ENCODE measurements at places on chromosomes 1 and 21.

- DNase-seq = no peak
Measured at GRCh38 chr1:65153635-65154034, 5.6 kb downstream of the AK4 start.

DNA sequence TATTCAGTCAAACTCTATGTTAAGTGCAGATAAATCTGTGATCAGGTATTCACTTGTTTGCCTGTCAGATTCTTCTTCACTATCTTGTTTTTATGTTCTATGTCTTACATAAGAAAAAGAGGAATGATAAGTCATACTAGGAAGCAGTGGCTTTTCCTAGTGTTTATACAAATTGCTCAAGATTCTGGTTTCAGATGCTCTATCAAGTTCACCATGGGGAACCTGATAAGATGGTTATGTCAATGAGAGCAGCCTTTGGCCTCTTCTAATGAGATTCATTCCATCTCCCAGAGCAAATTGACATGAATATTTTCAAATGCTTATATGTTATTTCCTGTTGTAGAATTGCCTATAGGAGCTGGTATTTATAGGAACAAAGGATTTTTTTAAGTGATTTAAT, 218.8 kb upstream of the TMPRSS15 start:
- DNase-seq = no peak

DNA sequence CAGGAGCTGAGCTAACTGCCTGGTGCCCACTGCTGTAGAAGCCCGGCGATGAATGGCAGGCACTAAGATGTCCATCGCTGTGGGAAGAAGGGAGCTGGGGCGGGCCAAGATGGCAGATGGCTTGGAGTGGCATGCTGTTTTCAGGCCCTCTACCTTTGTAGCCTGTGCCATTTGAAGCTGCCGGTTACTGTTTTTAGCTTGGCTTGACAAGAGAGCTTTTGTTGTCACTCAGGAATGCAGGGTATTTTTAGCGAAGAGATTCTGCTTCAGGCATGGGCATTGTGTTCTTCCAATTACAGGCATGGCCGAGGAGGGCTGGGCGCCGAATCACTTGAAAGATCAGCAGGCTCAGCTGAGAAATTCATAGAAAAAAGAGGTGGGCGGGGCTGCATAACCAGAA, 348.7 kb downstream of the RPS6KC1 start:
- no peak for DNase-seq

DNA sequence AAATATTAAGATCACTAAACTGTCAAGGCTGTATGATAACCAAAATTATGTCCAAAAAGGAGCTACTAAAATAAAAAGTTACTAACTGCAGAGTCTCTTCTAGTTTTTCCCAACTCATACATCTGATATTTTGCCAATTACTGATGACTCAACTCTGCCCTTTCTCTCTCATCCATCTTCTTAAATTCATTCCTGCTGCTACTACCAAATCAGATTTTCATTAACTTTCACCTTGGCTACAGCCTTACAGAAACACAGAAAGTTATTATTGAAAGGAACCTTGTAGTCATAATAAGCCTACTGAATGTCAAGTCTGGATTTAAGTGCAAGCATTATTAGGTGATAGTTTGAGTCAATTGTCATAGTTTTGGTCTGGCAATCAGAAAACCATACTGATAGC, 273.1 kb downstream of the DPYD start:
- no peak for DNase-seq

GRCh38 chr1:183282101-183282855, 96.2 kb downstream of the LAMC2 start:
- DNase-seq = no peak

DNA sequence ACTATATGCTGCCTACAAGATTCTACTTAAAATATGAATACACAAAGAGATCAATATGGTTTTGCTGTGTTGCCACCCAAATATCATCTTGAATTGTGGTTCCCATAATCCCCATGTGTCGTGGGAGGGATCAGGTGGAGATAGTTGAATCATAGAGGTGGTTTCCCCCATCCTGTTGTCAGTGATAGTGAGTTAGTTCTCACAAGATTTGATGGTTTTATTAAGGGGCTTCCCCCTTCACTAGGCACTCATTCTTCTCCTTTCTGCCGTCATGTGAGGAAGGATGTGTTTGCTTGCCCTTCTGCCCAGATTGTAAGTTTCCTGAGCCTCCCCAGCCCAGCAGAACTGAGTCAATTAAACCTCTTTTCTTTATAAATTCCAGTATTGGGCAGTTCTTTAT, 654.4 kb upstream of the NR5A2 start:
- no peak for DNase-seq

- peak; percentile 97 for DNase-seq
Measured at GRCh38 chr1:3900969-3901529, 977 bp upstream of the C1orf174 start.

GRCh38 chr1:30054126-30054525, 669.3 kb downstream of the MATN1 start:
- no peak for DNase-seq

GRCh38 chr1:234093741-234094140, 189.3 kb downstream of the SLC35F3 start:
- DNase-seq = no peak

- no peak for DNase-seq
Measured at GRCh38 chr1:38179483-38179882, 132.9 kb upstream of the POU3F1 start.

DNA sequence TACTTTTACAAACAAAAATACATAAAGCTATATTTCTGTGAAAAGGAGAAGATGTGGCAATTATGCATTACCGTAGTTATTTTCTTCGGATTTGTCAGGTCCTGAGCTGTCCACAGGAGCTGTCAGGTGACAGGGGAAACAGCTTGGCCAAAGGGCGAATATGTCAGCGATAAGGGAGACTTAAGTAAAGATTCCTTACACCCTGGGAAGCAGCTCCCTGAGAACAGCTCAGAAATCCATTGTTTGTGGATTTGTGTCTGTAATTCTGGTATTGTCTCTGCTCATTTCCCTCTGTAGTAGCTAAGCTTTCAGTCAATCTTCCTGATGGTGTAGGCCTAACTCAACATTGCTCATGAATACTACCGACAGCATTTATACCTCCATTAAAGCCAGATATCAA, 7.1 kb upstream of the CD34 start:
- DNase-seq = no peak

- DNase-seq = peak; percentile 21
Measured at GRCh38 chr1:52296345-52296744, 69.7 kb downstream of the CC2D1B start.

DNA sequence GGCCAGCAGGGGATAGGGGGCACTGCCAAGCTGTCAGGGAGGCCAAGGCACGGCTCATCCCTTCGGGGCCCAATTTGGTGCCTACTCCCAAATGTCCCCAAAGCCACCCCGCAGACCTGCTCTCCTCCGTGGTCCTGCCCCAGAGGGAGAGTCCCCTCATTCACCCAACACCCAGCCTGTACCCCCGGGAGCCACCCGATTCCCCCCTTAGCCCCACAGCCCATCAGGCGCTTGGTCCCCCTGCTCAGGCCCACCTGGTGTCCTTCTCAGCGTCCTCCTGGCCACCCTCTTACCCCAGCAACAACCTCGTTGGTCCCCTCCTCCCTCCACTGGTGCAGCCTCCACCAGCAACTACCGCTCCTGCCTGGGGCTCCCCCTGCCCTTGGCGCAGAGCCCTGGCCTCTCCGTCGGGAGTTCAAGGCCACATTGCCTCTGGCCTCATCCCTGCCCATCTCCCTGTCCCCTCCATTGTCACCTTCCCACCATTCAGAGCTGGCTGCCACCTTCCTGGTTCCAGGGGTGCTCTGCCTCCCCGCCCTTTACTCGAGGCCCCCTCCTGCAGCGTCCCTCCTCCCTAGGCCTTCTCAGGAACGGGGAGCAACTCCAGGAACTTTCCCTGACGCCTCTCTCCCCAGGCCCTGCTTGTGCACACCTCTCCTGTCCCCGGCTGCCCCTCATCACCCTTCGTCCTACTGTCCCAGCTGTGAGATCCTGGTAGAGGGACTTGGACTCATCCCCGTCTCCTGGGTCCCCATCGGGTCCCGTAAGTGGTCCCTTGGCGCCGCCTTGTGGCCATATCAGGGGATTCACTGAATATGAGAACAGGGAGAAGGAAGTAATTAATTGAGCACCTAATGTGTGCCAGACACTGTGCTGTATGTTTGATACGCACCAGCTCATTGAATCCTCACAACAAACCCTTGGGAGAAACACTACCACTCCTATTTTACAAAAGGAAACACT, 73.9 kb downstream of the RAP1GAP start:
- DNase-seq = no peak

- no peak for DNase-seq
Measured at GRCh38 chr1:40628903-40629292, 36.6 kb downstream of the RIMS3 start.

- DNase-seq = no peak
Measured at GRCh38 chr1:202750024-202750423, 39.8 kb upstream of the SYT2 start.

DNA sequence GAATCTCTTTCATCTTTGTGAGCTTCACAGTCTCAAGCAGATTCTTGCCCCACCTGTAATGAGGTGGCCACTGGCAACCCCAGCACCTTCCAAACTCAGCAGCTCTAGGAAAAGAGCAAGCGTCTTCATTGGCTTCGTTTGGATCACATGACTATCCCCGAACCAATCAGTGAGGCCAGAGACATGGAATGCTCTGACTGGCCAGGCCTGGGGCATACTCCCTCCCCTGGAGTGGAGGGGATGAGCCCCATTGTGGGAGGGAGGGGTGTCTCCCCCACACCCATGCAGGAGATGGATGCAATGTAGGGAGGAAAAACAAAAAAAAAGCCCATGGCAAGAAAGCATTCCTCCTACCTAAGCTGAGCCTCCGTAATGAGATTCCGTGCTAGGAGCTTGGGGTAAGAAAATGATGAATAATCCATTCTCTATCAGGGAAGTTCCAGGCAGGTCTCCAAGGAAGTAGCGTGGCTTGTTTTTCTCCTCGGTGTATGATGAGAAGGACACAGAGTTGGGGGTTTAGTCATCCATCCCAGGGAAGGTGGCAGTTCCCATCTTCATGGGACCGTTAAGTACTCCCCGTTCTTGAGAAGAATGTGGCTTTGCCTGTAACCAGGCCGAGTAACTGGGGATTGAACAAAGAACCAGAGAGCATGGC, 32.7 kb downstream of the FHAD1 start:
- DNase-seq = no peak

- no peak for DNase-seq
Measured at GRCh38 chr1:231395076-231395997, 26.8 kb downstream of the EGLN1 start.

DNA sequence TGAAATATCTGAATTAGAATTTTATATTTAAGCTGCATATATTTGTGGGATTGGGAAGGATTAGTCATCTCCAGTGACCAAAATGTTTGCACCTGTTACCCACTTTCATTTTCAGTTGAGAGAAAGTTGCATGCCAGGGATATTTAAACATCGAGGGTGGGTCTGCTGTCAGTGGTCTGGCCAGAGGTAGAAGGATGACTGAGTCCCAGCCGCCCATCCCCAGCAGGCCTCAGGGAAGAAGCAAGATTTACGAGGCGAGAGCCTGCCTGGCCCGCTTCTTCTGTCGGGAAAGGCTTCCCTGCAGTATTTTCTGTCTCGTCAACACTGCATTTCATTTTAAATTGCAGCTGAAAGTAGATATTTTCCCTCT, 1.4 kb upstream of the MAN1C1 start:
- DNase-seq = no peak

DNA sequence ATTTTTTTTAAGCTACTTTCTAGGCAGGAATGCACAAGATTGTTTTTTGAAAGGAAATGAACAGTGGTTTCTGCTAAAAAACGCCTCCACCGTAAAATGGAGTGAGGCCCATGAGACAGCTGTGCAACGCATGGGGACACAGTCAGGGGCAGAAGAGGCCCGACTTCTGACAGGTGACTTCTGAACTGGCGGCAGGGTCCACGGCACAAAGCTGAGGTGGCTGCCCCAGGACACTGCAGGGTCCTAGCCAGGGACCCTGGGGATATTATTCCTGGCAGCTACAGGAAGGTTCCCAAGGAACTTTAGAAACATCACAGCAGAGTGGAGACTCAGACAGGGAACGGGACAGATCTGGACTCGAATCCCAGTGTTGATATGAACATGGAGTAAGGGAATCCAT, 75.1 kb downstream of the SIM2 start:
- no peak for DNase-seq
